ENCODE measurements at places on chromosomes 11 and 22. TPM values are rescaled to one million over a fixed set of nuclear protein-coding genes. Genes with fewer than 3 reads are reported as not detected.
A peak's percentile ranks its signal among the peaks of the same experiment; 100 is the strongest.

KCNJ5 gene
- not detected for total RNA-seq

TRPM5 gene
- not detected for total RNA-seq

FAM180B gene
- total RNA-seq = not detected

- H3K27ac ChIP-seq = no peak overlapping the region
- no peaks in the 10 kb centered on the region for H3K4me1 ChIP-seq
- no peaks in the 10 kb centered on the region for H3K36me3 ChIP-seq
- peak; percentile 5 for DNase-seq
- H3K27me3 ChIP-seq = peaks cover 3% of the 10 kb centered on the region
- no peak overlapping the region for H3K4me3 ChIP-seq
These were observed 169.8 kb downstream of the SPON1 start for GRCh38 chr11:14132312-14132711.

GRCh38 chr11:10097615-10098014 lies 196.4 kb downstream of the SBF2 start:
- H3K4me3 ChIP-seq = no peak overlapping the region
- no peak for DNase-seq
- no peak overlapping the region for H3K27ac ChIP-seq
- H3K36me3 ChIP-seq = peaks cover 4% of the 10 kb centered on the region
- no peaks in the 10 kb centered on the region for H3K27me3 ChIP-seq
- H3K4me1 ChIP-seq = no peaks in the 10 kb centered on the region
